Mammary epithelial cell (primary cell): ENCODE measurements at places on chromosomes 6 and 20. TPM values are rescaled to one million over a fixed set of nuclear protein-coding genes. Genes with fewer than 3 reads are reported as not detected.

- DNase-seq, result peak; percentile 35
Observed at GRCh38 chr6:20540683-20541082, 6.4 kb downstream of the CDKAL1 start.

- DNase-seq, result no peak
Observed at GRCh38 chr6:36364669-36365479, 22.6 kb downstream of the ETV7 start.

DNA sequence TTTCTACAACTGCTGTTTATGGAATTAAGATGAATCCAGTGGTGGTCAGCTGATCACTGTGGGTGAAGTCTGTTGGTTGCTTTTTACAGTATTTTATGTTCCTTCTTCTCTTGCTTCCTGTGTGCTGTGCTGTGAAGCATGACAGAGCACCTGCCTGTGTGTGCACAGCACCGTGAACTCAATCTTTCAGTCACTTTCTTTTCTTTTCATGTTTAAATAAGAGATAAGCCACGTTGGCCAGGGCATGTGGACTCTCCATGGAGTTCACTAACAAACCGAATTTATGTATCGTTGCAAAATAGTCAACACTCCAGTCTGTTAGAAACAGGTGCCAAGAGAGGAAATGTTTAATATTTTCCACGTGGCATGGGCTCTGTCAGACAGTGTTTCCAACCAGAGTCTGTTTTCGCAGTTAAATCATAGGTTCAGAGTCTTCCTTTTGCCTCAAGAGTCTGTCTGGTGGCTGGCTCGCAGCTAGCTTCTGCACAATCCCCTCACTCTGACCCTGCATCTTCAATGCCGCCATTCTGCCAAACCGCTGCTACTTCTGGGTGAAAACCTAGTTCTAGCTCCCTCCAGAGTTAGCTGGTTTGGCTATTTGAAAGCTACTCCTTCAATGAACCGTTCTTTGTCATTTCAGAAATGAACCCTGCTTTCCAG, 73.2 kb downstream of the QRSL1 start:
- no peak for DNase-seq

GRCh38 chr20:15155848-15156401, 818.5 kb upstream of the FLRT3 start:
- DNase-seq, result peak; percentile 89

GRCh38 chr6:71220466-71220865, 68.1 kb upstream of the OGFRL1 start:
- no peak for DNase-seq

DNA sequence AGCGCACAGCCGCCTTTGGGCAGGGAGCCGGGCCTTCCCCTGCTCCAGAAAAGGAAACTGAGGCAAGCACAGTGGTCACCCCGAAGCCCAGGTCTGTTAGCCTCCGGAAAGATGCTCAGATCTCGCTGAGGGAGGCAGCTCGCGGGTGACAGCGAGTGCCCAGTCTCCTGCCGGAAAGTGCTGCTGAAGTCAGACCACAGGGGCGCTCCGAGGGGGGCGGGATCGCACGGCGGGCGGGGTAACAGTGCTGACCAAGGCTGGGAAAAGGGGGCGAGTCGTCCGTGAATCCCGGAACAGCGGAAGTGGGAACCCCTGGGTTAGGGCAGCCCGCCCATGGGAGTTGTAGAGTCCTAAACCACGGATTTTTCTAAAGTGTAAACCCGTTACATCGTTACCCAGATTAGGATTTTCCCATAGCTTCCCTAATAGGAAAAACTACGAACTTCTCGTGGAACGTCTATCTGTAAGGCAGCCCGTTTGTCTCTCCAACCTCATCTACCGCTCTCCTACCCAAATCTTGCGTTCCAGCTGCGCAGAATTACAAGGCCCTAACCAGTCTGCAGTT, 504 bp downstream of the VPS16 start:
- peak; percentile 49 for DNase-seq

- no peak for DNase-seq
Observed at GRCh38 chr6:25727028-25727427, 27.5 kb upstream of the SLC17A4 start.

GRCh38 chr6:120384671-120385070, 949.6 kb downstream of the TBC1D32 start:
- DNase-seq, result peak; percentile 8

DNA sequence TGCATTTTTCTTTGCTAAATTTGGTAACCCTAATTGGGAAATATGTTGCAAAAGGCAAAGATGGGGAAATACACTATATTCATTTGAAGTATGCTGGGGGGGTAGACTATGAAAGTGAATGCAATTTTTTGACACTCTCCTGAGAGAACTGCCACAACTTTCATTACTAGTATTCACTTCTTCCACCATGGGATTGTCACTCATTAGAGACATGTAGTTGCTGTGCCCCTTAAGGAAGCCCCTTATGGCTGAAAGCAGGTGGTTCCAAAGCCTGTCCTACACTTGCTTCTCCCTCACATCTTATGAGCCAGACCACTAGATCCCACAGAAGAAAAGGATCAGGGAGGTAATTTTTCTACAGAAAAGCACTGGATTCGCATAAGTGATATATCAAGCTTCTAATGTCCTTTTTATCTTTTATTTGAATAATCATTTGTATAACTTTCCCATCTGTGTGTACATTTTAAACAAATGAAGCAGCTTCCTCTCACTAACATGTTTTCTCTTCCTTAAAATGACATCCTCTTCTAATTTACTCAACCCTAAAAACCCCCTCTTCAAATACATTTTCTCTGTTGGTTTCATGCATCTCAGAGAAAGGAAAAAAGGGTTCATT, 83.8 kb downstream of the GCLC start:
- DNase-seq, result no peak

GRCh38 chr6:33634161-33634727, 13.1 kb downstream of the ITPR3 start:
- DNase-seq, result no peak

Gene B3GALT4
- total RNA-seq, result 0.83 TPM

Gene VGLL2
- not detected for total RNA-seq

Gene HLA-B
- 181 and 227 TPM in 2 replicates for total RNA-seq

Gene HLA-DRA
- 0.67 TPM for total RNA-seq
